Anterior cingulate cortex (tissue), 58 donors: ENCODE measurements at places on chromosomes 1 and 21.

DNA sequence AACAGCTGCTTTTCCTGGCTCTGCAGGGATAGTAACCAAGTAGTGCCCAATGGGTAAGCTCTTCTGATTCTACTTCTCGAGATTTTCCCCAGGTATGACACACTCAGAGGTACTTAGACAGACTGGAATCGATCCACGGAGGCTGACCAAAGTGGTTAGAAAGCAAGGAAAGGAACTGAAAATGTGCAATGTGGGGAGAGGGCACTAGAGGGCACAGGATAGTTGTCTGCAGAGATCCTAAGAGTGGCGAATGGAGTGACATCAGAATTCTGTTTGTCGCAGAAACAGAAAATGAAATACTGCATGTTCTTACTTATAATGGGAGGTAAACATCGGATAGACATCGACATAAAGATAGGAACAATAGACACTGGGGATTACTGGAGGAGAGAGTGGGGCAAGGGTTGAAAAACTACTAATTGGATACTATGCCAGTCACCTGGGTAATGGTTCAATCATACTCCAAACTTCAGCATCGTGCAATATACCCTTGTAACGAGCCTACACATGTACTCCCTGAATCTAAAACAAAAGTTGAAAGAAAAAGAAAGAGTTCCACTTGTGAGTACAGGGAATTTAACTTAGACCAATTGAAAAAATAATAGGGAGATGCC, 23.3 kb downstream of the CYP2J2 start:
- DNase-seq = no peak

DNA sequence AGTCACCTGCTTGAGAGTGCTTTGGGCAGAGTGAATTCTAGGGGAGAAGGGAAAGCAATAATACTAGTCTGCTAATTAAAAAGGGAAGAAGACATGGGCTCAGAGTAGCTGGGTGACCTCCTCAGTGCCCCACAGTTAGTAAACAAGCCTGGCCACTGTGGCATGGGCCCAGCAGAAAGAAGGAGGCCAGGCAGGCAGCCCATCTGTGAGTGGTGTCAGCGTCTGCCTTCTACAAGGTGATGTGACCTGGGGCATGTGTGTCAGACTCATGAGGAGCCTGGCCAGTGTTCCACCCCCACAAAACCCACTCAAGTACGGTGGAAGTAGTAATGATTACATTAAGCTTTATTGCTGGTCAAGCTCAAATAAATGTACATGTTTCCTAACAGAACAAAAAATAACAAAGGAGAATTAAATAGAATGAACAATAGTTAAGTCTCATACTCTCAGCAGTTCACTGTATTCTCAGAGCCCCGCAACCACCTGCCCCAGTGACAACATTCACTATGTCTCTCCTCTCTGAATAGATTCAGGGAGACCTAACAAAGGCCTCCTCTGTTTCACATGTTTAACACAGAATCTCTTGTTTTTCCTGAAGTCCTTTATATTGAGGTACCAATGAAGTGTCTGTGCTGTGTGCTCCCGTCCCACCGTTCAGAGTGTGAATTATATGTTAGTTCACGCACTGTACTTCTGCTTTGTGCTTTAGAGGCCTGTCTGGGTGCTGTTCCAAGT, 32.5 kb downstream of the SLC22A15 start:
- no peak for DNase-seq

DNA sequence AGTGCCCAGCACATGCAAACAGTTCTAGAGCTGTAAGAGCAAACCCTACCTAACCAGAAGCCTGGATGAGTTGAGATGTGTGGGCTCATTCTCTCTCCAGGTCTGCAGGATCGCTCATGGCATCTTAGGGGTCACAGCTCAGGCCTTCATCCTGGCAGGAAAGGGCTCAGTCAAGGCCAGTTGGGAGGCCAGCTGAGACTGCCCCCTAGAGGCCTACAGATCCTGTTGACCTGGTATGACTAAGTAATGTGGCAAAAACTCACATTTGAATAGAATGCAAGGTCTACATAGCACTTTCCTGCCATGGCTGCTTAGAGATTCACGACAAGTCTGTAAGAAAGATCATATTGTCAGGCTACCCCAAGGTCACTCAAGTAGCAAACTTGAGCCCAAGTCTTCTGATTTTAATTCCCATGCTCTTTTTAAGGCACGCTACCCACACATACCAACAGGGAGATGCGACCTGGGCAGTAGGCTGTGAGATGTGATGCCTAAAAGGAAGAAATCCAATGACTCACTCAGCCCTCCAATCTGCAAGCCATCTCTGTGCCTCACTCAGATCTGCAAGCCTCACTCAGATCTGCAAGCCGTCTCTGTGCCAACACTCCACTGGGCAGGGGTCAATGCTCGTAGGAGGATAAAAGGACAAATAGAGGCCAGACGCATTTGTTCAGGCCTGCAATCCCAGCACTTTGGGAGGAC, 5.1 kb upstream of the CAPN8 start:
- no peak for DNase-seq

DNA sequence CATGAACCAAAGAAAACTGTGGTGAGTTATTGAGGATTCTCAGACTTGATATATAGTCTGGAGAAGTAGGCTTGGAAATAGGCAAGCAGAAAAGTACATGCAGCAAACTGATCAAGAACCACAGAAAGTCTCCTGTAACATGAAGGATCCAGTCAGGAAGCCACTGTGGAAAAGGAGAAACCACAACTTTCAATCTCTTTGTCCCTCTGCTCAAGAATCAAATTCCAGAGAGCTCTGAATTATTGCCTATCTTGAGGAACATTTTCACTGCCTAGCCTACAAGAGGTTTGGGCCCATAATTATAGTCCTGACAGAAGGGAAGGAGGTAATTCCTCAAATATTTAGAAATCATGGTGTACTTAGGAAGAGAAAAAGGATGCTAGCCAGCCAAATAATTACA, 43.0 kb upstream of the ADAMTS1 start:
- DNase-seq = no peak

DNA sequence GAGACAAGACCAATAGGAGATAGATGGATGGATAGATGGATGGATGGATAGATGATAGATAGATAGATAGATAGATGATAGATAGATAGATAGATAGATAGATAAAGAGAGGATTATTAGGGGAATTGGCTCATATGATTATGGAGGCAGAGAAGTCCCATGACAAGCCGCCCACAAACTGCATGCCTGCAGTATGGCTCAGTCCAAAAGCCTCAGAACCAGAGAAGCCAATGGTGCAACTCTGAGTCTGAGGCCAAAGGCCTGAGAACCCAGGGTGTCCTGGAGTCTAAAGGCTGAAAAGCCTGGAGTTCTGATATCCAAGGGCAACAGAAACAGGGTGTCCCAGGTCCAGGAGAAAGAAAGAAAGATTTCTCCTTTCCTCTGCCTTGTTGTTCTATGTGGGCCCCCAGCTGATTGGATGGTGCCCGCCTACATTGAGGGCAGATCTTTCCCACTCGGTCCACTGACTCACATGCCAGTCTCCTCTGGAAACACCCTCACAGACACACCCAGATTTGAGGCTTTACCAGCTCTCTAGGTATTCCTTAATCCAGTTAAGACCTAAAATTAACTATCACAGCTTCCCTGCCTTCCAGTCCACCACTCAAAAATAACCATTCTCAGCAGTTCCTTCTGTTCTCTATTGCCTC, 39.6 kb upstream of the IRF2BP2 start:
- DNase-seq = no peak

DNA sequence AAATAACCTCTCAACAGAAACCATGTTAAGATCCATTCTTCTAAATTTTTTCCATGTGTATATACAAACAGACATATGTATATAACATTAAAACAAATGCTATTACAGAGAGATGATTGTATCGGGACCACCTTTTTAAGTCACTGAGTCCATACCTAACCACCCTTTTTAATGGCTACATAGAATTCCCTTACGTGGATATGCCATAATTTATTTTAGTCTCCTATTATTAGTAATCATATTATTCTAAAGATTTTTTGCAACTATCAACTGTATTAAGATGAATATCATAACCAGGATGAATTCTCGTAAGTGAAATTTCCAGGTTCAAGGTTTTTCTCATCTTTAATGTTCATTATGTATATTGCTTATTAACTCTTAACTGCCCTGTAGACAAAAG, 259.7 kb downstream of the HHAT start:
- no peak for DNase-seq

GRCh38 chr1:162632217-162632666, at the start of gene DDR2:
Gene DDR2, plus strand, starts transcription at chr1:162632464. Its CDS starts 86,600 bp downstream, at chr1:162719064.
- no peak for DNase-seq
